Smooth muscle cell of the pulmonary artery (primary cell): ENCODE measurements at places on chromosomes 16 and 17. TPM values are rescaled to one million over a fixed set of nuclear protein-coding genes. Genes with fewer than 3 reads are reported as not detected.

The CCNF gene
- total RNA-seq, result 5.0 and 7.8 TPM in 2 replicates

The SLC16A11 gene
- 0.10 and 0.13 TPM in 2 replicates for total RNA-seq

The TP53TG3C gene
- total RNA-seq, result not detected in 2 replicates

The ETV4 gene
- total RNA-seq, result 1.2 and 1.3 TPM in 2 replicates

The NPIPA7 gene
- 0.78 and 3.9 TPM in 2 replicates for total RNA-seq

The ATP5PD gene
- 129 and 130 TPM in 2 replicates for total RNA-seq

The ASPHD1 gene
- 8.8 and 12.8 TPM in 2 replicates for total RNA-seq

The SOX8 gene
- 0.26 and 0.72 TPM in 2 replicates for total RNA-seq

The CLEC3A gene
- not detected in 2 replicates for total RNA-seq

The MVP gene
- 320 and 476 TPM in 2 replicates for total RNA-seq

The UTS2R gene
- total RNA-seq, result not detected in 2 replicates

The GGT6 gene
- not detected in 2 replicates for total RNA-seq

The G6PC1 gene
- total RNA-seq, result not detected in 2 replicates

The JMJD6 gene
- total RNA-seq, result 22.4 and 23.0 TPM in 2 replicates

The PRAC1 gene
- not detected in 2 replicates for total RNA-seq

The PSMC5 gene
- 58.6 and 61.6 TPM in 2 replicates for total RNA-seq

The CCDC200 gene
- total RNA-seq, result not detected in 2 replicates
